Right hindlimb (tissue), 1 donor: ENCODE measurements at places on chromosomes 1 and 21.

- DNase-seq = peak; percentile 47
Observed at GRCh38 chr1:116950517-116951199, 40.9 kb downstream of the PTGFRN start.

GRCh38 chr1:196180847-196181593, 427.2 kb downstream of the KCNT2 start:
- DNase-seq = no peak

DNA sequence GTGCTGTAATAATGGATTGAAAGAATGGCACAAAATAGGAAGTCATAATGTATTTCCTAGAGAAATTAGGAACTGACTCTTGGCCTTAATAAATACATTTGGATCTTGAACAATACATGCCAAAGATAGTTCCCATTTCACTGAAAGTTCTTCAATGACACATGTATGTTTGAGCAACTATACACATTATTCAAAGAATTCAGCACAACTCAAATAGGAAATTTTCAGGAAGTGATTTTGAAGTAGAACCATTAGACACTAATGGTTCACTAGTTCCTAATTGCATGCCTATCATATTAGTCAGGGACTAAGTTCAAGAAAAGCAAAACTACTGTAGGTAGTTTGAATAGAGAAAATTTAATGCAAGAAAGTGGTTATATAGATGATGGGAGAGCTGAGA, 404.7 kb downstream of the LMO4 start:
- no peak for DNase-seq

- DNase-seq = peak; percentile 92
Observed at GRCh38 chr1:63773815-63774616, at the start of gene ROR1. Gene ROR1, plus strand, starts transcription at chr1:63774017.

DNA sequence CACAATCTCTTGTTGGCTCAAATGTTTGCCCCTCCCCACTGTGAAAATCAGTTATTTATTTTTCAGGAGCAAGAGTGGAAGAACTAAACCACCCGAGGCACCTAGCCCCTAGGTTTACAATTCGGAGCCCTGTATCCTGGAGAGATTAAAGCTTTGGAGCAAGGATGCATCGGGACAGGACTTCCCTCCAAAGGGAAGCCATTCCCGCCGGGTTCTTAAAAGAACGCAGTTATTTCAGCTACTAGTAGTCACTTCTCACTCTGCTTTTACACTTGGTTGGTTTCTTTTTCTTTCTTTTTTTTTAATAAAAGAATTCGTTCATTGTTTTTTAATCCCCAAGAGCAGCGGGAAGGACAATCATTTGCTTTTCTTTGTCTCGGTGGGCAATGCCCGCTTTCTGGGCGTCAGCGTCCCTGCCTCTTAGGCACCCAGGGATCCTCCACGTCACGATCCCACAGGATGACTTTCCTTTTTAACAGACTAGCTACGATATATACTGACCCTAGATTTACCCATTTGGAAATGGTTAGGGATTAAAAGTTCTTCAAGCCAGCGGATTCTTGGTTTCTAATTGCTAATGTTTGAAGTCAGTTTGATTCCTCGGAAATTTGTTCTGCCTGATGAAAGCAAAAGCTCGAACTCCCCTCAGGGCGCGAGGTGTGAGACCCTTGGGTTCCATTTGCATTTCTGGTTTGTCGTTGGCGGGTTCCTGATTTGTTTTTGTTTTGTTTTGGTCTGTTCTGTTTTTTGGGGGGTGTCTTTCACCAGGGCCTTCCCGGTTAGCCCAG, 9.0 kb downstream of the TBX15 start:
- no peak for DNase-seq

DNA sequence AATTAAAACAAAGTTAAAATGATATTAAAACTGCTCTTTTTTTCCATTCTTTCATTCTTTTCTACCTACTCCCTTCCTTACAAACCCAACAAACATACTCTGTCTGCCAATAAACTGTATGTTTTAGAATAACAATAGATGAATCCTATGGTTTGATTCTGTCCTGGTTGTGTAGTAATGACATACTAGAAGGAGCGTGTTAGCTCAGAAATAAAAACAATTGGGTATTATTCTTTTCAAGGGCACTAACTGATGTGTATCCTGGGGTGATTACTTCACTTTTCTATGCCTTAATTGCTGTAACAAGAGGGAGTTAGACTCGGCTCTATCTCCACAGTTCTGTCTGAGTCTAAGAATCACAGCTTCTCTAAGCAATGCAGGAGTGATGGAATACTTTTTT, 194.4 kb downstream of the GIPC2 start:
- DNase-seq = no peak

GRCh38 chr1:162709870-162710269, 77.6 kb downstream of the DDR2 start:
- DNase-seq = no peak

GRCh38 chr1:50978144-50978851, 8.3 kb downstream of the CDKN2C start:
- peak; percentile 59 for DNase-seq

DNA sequence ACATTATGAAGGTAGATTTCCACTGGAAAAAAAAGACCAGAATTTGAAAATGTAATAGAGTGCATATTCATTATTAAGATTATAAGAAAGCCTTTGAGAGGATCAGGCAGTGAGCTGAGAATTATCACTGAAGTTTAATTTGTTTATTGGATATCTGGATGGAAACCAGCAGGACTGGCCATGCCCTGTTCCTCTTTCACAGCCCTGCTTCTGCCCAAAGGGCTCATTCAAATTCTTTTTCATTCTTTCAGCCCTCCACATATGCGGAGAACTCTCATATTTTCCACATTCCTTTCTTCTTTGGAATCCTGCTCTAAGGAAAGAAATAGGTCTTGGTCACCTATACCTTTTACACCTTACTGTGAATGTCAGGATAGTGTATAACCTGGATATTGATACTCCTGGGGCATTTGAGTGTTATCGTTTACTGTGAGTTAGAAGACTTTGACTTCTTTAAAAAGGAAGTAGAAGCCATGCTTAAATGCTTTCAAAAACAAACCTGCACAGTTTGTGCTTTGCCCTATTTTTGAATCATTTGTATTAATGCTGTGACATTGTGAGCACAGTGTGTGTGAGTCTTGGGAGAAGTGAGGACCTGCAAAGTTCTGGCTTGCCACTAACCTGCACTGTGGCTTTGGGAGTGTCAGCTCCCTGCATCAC, 35.5 kb downstream of the ST6GALNAC3 start:
- DNase-seq = no peak

DNA sequence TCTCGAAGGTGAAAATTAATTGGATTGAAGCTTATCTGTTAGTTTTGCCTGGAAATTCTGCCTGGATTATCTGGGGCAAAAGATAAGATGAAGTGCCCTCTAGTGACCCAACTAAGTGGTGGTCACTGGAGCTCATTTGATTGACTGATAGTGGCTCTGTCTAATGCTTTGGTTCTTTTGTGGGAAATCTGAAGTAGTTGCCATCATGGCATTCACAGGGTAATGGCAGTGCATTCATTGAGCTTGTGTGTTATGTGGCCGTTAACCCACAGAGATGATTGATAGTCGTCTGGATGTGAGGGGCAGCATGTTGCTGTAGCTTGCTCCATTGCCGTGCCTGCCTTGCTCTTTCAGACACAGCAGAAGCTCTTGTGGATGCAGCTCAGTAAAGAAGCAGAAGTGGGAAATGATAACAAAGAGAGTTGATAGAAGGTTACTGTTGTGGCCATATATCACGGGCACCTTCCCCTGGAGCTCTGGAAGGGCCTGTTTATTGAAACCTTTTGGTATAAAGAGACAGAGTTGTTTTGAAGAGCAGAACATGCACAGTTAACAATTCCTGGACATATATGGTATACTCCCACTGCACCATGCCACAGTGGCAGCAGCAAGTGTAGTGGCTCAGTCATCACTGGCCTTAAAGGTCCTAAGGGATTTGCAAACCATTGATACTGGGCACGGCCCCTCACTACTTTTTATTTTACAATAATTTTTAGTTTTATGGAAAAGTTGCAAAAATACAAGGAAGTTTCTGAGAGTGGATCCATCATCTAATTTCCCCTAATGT, 42.0 kb downstream of the CXADR start:
- DNase-seq = no peak

DNA sequence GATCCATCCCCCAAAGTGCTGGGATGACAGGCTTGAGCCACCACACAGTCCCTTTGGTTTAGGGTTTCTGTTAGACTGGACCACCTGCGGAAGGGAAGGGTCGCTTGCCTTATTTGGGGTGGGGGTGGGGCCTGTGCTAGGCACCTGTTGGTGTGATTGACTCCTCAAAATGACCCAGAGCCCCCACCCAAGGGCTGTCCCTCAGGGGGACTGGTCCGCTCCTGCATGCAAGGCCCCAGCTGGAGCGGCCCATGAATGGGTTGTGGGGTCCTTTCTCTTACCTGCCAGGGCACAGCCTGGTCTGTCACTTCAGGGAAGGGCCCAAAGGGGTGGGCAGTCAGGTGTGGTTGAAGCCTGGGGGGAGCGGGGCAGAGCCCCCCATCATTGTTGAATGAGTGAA, 1.8 kb upstream of the CSTB start:
- no peak for DNase-seq

- no peak for DNase-seq
Observed at GRCh38 chr1:232904131-232904530, 46.3 kb upstream of the NTPCR start.

DNA sequence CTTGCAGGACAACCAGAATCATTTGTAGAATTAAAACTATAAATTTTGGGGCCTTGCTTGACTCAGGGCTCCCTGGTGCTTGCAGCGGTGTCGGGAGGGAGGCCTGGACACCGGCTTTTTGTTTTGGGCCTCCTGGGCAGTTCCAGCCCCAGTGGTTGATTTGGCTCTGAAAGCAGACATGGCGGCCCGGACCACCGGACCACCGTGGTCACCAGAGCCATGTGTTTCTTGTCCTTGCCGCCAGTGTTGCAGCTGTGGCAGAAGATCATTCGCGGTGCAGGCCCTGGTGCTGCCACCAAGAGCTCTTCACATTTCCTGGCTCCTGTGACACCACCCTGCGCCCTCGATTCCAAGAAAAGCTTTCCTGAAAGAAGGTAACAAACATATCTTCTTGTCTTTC, 484.8 kb downstream of the BRINP3 start:
- no peak for DNase-seq

GRCh38 chr21:19792004-19792403, 1206.2 kb upstream of the NCAM2 start:
- no peak for DNase-seq

GRCh38 chr1:183159960-183160359, 26.1 kb upstream of the LAMC2 start:
- DNase-seq = no peak

- DNase-seq = no peak
Observed at GRCh38 chr1:184014271-184014670, 23.3 kb downstream of the COLGALT2 start.

DNA sequence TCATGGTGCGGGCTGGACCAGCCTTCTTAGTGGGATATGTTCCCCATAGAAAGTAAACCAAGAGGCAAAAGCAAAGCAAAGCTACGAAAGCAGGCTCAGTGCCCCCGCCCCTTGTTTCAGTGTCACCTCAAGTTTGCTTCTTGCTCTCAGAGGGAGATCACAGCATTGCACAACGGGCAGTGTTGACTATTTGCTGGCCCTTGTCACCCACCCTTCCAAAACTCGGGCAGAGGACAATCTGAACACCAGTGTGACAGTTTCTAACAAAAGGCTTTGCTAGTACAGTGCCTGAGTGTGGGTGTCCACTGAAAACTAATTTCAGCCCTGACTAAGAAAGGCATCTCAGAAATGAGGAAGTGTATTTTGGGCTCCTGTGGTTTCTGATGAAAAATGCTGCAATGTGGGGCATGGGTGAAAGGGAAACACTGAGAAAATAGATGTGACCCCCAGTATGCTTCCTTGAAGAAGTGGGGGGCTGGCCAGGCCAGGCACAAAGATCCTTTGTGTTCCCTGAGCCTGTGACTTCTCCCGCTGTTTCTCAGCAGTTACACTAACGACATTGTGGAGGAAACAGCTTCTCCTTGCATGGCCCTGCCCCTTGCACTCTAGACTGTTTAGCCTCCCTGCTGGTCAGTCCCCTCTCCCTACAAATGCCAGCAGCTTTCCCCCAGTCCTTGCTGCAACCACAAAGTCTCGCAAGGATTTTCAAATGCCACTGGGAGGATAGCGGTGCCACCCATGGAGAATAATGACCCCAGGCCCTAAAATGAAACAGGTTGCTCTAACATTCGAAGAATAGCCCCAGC, 33.3 kb upstream of the KCNE1 start:
- peak; percentile 39 for DNase-seq

DNA sequence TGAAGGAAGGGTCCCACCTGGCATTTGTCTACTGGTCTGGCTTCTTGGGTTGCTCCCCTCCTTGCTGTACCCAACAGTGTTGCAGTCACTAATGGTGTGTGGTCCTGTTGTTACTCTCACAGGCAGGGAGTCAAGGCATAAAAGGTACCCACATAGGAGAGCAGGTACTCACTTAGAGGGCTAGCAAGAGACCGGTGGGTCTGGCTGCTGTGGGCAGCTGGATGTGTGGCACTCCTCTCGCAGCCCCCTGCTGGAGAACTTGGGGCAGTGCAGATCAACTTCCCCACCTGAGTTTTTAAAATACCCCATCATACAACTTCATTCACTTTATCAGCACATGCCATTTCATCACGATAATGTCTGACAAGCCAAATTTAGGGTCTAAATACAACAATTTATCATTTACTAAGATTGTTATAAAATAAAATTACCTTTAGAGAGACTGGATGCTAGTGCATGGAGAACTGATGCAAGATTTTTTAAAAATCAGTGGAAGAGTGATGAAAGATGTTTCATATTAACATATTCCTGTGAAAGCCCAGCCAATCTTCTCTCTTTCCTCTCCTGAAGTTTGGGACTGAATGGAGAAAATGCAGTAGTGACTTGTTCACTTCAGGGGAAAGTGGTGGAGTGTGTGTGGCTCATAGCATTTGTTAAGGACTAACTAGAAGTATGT, 42.8 kb downstream of the ACP6 start:
- peak; percentile 47 for DNase-seq

- no peak for DNase-seq
Observed at GRCh38 chr1:64769971-64770370, 25.1 kb downstream of the RAVER2 start.

- no peak for DNase-seq
Observed at GRCh38 chr1:844472-845026, 79.2 kb upstream of the SAMD11 start.

- peak; percentile 40 for DNase-seq
Observed at GRCh38 chr1:229229137-229229720, 41.7 kb upstream of the RAB4A start.

DNA sequence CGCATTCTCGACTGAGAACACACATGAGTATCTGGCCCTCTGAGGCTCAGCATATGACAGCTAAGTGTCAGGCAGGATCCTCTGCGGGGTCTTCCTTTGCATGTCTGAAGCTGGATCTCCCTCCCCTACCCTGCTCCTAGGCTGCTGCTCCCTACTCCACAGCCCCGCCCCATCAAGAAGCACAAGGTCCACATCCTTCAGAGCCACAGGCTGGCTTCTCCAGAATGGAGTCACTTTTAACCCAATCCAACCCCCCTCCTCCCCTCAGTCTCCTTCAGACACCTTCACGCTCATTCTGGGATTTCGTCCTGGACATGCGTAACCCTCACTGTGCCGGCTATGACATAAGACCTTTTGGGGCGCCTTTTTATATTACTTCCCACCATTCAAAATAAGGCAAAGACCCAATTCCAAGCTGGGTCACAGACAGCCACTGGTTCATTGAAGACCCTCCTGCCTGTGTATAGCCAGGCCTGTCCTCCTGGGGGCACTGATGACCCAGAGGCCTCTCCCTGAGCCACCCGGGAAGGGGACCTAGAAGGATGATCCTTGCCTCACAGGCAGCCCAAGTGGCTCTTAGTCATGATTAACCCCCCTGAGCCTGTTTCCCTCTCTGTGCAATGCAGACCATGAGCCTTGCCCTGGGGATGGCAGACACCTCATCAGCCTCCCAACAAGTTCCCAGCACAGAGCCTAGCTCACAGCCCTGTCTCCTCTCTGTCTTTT, 4.7 kb downstream of the ADGRB2 start:
- no peak for DNase-seq

GRCh38 chr1:168861421-168862004, 132.5 kb upstream of the DPT start:
- no peak for DNase-seq
